ENCODE measurements at places on chromosomes 2 and 18.

DNA sequence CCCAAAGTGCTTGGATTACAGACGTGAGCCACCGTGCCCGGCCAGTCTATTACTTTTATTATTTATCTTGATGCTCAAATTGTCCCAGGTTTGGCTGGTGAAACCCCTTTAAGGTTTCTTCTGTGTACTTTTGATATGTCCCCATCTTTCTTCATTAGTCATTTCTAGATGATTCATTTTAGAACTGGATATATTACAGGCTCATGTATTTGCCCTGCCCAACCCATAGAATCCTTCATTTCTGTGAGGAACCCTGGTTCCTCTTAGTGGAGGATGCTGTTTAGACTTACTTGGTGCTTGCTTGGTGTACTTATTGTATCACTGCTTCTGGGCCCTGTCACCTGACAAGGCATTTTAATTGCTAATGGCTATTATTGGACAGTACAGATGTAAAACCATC lies 40.1 kb downstream of the KCMF1 start:
- DNase-seq: no peak

DNA sequence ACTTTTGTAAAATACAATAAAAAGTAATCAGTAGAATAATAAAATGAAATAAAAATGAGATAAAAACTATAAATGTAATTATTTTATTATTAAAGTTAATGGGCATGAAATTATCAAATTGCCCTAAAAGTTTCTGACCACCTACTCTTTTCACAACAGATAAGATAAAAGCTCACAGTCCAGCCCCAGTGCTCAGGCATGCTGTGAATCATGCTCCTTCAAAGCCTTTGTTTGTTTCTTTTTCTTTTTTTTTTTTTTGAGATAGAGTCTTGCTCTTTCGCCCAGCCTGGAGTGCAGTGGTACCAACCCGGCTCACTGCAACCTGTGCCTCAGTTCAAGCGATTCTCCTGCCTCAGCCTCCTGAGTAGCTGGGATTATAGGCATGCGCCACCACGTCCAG lies 181.7 kb downstream of the ANKRD44 start:
- DNase-seq: no peak

DNA sequence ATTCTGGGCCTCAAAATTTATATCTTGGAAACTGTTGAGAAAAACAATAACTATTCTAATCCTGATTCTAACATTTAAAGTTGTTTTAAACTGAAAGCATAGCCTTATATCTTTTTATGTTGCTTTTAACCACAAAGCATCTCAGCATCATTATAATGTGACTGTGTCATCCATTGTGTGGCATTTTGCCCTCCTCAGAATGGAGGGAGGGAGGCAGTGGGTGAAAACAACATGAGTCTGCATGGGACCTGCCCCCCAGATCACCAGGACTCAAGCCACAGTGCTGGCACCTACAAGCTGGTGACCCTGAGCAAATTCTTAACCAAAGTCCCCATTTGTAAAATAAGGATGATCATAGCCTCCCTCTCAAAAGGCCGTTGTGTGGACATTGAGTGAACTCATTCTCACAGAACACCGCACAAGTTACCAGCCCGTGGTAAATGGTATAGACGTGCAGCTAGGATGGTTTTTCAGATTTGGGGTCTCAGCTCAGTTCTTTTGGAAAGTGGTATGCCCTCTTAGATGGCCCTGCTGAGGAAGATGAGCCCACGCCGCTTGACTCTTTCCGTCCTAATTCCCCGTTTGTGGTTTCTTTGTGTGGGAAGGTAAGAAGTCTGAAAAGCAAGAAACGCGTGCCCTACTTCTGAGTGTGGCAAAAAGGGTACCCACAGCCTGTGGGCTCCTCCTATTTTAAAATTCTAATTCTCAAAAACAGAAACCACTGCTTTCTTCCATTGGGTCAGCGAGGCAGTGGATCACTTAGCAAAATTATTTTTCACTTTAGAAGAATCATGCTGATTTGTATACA lies 305.0 kb upstream of the ID2 start:
- no peak for DNase-seq

DNA sequence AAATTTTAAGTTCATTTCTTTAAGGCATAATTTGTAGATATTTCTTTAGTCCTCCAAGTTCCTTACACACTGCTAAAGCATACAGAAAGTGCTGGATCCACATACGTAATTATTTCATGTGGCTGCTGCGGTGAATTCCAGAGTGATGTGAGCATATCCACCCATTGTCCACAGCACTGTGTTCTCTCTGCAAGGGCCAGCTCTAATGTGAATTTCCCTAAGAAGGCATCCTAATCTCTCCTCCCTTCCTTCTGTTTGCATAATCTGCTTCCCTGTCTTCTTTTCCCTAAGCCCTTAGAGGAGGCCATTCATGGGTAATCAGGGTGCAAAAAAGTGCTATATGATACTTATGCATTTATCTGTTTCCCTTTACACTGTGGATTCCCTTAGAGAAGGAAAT lies 57.2 kb downstream of the COBLL1 start:
- no peak for DNase-seq

DNA sequence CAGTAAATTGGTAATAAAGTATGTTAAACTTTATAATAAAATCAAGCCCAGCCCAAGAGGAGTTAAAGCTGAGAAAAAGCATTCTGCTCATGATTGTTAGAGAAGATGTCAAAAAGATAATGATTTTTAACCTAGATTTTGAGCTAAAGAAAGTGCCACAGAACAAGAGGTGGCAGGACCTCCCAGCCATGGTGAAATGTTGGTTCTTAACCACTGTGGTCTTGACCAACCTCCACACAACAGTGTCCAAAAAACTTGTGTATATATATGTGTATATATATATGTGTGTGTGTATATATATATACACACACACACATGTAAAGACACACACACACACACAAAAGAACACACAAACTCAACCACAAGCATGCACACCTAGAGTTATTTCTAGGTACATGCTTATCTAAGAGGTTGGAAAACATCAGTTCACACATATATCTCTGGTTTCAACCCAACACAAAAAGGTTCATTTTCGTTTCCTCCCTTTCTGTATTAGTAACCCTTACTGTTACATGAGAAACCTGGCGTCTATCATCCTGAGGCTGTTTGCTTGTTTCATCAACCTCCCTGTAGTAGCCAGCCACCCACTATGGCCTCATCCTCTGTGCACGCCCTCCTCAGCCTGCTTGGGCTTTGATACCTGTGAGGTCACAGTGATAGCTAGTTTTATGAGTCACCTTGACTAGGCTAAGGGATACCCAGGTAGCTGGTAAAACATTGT lies 631.8 kb upstream of the ID2 start:
- DNase-seq: no peak

- no peak for DNase-seq
Observed at GRCh38 chr2:45818591-45818990, 167.1 kb downstream of the PRKCE start.

DNA sequence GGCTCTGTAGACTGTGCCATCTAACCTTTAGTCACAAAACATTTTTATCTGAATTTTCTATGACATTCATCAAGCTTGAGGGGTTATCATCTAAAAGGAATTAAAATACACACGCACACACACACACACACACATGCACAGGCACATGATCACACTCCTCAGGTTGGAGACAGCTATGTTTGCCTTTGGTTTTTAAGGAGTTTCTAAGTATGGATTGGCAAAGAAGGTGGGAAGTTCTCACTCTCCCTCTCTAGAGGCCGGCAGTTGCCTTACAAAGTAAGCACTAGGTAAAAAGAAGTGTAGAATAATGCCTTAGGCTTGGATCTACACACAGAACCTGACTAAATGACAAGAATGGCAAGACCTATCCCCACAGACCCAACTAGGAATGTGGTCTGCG lies 437.1 kb downstream of the ZEB2 start:
- DNase-seq: no peak

- no peak for DNase-seq
Observed at GRCh38 chr2:233416706-233417105, 62.4 kb downstream of the DGKD start.

DNA sequence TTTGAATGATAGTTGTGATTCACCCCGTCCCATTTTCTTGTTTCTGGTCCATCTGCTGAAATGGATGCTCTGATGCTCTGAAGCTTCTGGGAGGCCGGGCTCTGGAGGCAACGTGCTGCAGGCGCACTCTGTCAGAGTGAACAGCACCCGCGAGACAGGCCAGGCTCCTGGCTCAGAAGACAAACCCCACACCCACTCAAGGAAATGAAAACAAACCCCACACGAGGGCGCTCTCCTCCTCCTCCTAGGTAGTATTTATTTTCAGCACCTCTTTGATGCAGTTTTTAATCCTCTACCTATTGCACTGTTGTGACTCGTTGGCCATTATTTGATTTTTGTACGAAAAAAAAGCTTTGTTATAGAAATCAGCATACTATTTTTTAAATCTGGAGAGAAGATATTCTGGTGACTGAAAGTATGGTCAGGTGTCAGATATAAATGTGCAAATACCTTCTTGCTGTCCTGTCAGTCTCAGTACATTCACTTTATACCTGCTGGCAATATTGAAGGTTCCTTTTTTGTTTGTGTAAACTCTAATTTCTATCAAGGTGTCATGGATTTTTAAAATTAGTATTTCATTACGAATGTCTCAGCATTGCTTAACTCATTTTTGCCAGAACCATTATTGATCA lies 10.3 kb upstream of the CHST10 start:
- DNase-seq: peak; percentile 79

- DNase-seq: peak; percentile 28
Observed at GRCh38 chr2:106868275-106868674, 17.7 kb downstream of the ST6GAL2 start.

DNA sequence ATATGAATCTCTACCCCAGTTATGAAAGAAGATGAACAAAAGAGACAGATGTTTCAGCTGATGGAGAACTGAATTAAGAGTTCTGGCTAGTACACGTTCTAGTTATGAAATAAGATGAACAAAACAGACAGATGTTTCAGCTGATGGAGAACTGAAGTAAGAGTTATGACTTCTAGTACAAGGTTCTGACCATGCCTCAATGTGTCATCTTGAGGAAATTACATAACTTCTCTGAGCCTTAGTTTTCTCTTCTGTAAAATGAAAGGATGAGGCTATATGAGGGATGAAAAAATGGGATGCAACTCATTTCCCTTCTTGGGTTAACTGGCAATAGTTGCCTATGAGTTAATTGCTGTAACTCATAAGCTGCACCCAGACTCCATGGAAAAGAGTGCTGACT lies 92.9 kb upstream of the WDR75 start:
- no peak for DNase-seq

GRCh38 chr18:7172611-7173010 lies 55.0 kb upstream of the LAMA1 start:
- DNase-seq: no peak

DNA sequence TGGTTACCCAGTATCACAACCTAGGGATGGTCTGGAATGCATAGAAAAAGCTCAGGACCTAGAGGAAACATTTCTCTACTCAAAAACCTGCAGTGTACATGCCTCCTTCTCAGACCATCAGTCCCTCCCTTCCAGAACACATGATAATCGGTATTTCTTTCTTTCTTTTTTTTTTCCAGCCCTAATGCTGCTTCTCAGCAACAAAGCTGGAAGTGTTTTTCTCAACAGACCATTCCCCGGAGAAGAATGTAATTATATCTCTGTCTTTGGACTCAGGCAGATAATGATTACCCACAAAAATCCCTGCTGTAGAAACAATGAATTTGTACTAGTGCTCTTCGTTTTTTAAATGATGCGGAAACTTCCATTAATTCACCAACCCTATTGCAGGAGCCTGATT lies 44.1 kb upstream of the NDUFV2 start:
- DNase-seq: no peak

GRCh38 chr18:22385718-22386117 lies 32.0 kb downstream of the CTAGE1 start:
- no peak for DNase-seq

GRCh38 chr2:143708682-143709081 lies 579.5 kb downstream of the ARHGAP15 start:
- DNase-seq: no peak

- DNase-seq: peak; percentile 99
Observed at GRCh38 chr2:61854564-61855317, 881 bp upstream of the FAM161A start.

- no peak for DNase-seq
Observed at GRCh38 chr2:237350597-237350996, 63.4 kb downstream of the COL6A3 start.

- DNase-seq: no peak
Observed at GRCh38 chr2:30910686-30911085, 103.4 kb upstream of the CAPN13 start.

GRCh38 chr18:44599412-44599811 lies 81.3 kb upstream of the SETBP1 start:
- DNase-seq: peak; percentile 88

- DNase-seq: no peak
Observed at GRCh38 chr2:40316620-40317019, 135.3 kb downstream of the SLC8A1 start.

- DNase-seq: no peak
Observed at GRCh38 chr2:233773854-233774253, 4.3 kb upstream of the MROH2A start.

- no peak for DNase-seq
Observed at GRCh38 chr2:151264157-151264825, 2.6 kb upstream of the RBM43 start.

DNA sequence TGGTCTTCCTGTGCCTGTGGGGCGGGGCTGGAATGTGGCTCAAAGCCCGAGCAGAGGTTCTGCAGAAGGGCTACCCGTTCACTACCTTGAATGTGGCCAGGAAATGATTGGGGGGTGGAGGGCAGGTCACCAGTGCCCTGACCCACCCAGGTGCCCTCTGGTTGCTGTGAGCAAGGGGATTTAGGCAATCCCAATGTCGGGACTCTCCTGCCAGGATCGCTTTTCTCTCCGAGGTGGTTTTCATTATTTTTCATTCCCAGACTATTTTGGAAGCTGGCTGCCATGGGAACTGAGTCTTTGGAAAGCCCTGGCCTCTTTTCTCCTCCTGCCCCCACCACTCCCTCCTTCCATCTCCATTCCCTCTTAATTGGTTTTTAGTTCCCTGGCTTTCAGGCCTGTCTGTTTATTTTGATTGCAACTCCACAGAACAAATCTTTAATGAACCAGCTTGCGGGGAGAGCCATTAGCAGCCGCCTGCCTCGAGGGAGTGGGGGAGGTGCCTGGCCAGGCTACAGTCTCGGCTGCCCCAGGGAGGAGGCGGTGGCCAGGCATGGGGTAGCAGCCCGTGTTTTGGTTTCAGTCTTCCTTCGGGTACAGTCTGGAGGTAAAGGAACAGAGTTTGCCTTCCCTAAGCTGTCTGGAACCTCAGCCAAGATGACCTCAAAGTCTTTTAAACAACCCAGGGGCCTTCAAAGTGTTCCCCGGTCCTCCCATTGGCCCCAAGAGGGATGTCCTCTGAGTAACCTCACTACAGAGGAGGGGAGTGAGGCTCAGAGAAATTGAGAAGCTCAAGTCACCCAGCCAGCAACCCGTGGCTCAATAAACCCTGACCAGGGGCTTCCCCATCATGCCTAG lies 114.4 kb upstream of the HAAO start:
- DNase-seq: peak; percentile 35

- no peak for DNase-seq
Observed at GRCh38 chr2:172919732-172920131, 155.9 kb upstream of the MAP3K20 start.

DNA sequence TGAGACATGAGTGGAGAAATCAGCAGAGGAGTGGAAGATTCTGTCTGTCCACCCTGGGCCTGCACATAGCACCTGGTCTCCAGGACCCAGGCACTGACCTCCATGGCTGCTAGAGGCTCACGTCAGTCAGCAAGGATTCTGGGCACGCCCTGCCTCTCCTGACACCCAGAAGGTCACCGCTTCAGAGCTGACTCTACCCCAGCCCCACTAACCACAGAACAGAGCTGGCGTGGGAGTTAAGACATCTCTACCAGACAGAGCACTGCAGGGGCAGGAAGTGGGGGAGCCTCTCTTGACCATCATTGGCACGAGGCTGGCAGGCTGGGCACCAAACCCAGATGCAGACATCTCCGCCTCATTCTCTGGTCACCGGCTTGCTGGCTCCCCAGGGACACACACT lies 3.0 kb downstream of the ADCY3 start:
- no peak for DNase-seq

Measured in pons (tissue), 1 donor.